Hematopoietic multipotent progenitor cell treated with erythropoietin and hydrocortisone succinate and interleukin-3 and kit ligand, for 15 days (in vitro differentiated cells): ENCODE measurements at places on chromosomes 7 and 10.

- DNase-seq: no peak
Observed at GRCh38 chr7:158141806-158142518, 445.7 kb downstream of the PTPRN2 start.

GRCh38 chr7:41045556-41046123, 657.2 kb downstream of the INHBA start:
- DNase-seq: no peak

GRCh38 chr10:102869258-102870198, at the start of gene AS3MT:
Gene AS3MT (plus strand): TSS chr10:102869470. CDS start chr10:102869593, 123 bp downstream.
- DNase-seq: no peak

- DNase-seq: no peak
Observed at GRCh38 chr10:71281646-71282322, 37.3 kb upstream of the SLC29A3 start.
